ENCODE measurements at places on chromosomes 12 and 14.

DNA sequence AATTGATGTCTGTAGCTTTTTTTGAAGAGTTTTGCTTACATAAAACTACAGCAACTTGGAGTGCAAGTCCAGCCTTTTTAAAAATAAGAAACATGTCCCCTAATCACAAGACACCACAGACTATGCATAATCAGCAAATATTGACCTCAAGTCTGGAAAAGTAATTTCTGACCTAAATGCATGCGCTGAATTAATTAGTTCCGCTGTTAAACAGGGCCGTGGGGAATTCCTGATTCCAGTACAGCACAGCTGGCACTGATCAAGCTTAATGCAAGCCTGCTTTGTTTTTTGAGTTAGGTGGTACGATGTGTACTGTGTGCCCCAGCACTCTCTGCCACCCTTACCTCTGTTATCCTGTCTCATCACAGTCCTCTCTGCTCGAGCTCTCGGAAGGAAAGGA is 9.2 kb downstream of the MLH3 start:
- no peak for DNase-seq

DNA sequence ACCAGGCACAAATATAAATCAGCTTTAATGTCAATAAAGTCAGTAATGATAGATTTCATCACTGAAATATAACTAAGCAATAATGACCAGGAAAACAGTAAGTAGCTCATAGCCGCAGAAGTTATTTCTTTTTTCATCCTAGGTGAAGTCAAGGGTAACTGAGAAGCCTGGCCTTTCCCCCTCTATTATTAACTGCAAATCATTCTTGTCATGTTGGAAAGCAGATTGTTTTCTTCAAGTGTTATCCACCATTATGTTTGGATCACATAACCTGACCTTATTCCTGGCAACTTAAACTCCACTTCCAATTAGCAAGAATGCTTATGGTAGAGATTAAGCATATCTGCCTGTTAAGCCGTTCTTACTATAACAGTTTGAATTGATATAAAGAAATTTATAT is 603.4 kb upstream of the FOXG1 start:
- DNase-seq = no peak

DNA sequence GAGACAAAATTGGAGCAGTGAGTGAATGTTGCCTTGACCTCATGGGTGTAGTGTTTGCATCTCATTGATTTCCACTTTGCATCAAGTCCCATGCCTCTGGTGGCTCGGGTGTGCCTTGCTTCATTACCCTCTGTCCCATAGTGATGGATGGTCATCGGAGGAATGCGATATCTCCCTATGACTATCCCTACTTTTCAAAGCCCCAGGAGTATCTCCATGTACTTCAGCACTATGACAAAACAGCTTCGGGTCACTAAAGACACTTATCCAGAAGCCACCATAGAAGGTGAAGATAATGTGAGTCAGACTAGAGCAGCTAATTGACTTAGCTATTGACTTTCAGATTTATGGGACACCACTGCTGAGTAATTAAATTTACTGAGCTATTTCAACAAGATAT is 355.1 kb upstream of the CCDC196 start:
- no peak for DNase-seq

DNA sequence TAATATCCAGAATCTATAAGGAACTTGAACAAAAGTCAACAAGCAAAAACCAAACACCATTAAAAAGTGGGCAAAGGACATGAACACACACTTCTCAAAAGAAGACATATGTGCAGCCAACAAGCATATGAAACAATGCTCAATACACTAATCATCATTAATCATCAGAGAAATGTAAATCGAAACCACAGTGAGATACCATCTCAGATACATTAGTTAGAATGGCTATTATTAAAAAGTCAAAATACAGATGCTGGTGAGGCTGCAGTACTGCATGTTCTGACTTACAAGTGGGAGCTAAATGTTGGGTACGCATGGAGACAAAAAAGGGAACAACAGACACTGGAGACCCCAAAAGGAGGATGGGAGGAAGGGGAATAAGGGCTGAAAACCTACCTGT is 67.1 kb downstream of the BLTP3B start:
- no peak for DNase-seq

GRCh38 chr14:50531595-50532501 is 521 bp downstream of the MAP4K5 start:
- DNase-seq = peak; percentile 66

DNA sequence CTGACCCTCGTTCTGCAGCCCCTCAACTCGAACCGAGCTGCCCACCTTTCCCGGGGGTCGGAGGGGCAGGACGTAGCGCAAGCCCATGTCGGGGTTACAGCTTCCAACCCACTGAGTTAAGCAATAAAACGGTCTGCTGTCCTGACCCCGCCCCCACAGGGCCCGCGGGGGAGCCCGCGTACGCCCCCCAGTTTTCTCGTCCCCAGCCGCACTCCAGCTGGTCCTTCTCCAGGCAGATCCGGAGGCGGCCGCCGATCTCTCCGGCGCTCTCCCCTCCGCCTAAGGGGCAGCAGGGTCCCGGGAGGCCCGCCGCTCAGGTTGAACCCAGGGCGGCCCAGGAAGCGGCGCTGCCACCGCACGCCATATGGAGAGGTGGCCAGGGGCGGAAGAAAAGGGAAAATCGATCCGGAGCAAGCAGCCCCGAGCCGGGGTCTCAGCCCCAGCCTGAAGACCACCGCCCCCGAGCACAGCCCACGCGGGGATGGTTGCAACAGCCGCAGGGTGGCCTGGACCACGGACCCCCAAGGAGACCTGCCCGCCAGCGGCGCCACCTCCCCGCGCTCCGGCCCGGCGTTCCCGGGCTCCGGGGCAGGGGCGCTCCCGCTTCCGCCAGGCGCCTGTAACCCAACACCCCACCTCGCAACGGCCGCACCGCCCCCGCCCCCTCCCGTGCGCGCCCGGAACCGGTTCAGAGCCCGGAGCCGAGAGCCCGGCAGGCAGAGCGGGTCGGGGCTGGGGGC is 760 bp downstream of the ACTN1 start:
- DNase-seq = peak; percentile 88

DNA sequence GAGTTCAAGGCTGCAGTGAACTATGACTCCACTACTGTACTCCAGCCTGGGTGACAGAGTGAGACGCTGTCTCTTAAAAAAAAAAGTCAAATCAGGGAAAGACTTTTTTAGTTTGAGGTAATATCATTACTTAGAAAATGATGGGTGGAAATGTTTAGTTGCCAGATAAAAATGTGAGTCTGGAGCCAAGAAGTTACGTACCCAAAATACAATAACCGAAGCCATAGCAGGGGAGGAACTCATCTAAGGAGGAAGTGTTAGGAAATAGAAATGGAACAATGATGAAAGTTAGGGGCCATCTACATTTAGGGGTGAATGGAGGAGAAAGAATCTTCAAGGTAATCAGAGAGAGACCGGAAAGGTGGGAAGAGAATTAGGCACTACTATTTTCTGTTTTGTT is 98.8 kb downstream of the DACT1 start:
- DNase-seq = no peak

DNA sequence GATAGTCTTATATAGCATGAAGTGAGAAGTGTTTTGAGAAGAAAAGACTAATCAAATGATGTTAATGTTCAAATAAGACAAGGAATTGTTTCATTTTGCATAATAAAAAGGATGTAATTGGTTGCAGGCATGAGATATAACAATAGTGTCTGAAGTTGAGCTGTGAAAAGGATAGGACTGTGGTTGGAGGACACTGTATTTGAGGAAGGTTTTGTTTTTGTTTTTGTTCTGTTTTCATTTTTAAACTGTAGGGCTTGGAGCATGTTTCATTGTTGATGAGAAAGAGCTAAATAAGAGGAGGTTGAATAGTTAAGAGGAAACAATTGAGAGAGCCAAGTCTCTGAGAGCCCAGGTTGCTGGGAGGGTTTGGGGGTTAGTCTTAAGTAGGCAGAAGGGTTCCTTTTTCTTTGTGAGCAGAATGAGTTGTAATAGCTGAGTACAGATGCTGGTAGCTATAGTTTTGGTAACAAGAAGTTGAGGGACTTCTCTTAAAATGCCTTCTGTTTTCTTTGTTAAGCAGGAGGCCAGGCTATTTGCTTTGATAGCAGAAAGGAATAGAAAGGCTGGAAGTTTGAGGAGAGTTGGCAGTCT is 58.4 kb downstream of the CCDC91 start:
- DNase-seq = no peak

DNA sequence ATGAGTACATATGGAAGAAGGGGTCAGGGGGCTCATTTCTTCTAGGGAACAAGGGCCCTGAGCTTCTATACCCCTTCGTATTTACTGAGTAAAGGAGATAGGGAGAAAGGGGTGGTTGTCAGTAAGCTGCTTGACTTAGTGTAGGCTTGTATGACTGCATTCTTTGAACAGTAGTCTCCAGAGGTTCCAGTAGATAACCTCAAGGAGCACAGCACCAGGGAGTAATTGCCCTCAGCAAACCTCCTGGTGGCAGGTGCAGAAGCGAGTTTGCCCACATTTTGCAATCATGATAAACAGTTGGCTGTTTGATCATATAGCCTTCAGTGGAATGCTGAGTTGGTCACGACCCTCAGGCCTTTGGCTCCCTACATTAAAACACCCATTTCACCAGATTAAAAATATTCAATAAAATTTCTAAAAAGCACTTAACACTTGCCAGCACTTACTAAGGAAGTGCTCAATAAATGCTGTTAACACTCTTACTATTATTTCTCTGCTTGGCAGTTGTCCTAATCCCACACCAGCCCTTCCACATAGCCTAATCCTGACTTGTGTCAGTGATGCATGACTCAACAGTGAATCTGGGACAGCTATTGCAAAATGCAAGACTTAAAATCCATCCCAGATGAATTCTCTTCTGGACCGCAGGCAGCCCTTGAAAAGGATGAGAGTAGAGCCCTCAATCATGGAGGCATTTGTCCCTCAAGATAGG is 3.7 kb upstream of the DHRS4L2 start:
- no peak for DNase-seq

DNA sequence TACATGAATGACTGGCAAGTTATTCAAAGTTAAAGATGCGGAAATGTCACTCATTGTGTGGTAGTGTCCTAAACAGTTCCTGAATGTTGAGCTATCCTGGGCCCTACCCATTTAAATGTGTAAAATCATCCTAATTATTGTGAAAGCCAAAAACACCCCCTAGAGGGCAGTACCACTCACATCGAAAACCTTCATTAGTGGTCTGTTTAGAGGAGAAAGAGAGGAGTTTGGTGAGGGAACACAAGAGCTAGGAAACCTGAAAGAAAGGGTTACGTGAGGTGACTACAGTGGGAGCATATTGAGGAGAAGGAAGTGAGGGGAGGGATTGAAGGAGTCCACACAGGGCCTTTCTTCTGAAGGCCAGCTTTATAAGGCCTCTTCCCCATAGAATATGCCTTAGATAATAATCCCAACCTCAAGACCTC is 2.5 kb upstream of the TEP1 start:
- DNase-seq = no peak

DNA sequence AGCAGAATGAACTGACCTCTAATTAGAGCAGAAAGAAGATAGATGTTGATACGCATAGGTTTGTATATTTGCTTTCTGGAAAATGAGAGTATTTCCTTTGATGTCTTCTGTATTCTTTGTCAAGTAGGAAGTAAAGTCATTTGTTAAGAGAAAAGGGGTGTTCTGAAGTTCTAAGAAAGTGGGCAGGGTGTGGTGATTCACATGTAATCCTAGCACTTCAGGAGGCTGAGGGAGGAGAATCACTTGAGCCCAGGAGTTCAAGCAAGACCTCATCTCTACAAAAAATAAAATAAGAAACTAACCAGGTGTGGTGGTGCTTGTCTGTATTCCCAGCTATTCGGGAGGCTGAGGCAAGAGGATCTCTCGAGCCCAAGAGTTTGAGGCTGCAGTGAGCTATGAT is 2.8 kb downstream of the RHNO1 start:
- DNase-seq = no peak

DNA sequence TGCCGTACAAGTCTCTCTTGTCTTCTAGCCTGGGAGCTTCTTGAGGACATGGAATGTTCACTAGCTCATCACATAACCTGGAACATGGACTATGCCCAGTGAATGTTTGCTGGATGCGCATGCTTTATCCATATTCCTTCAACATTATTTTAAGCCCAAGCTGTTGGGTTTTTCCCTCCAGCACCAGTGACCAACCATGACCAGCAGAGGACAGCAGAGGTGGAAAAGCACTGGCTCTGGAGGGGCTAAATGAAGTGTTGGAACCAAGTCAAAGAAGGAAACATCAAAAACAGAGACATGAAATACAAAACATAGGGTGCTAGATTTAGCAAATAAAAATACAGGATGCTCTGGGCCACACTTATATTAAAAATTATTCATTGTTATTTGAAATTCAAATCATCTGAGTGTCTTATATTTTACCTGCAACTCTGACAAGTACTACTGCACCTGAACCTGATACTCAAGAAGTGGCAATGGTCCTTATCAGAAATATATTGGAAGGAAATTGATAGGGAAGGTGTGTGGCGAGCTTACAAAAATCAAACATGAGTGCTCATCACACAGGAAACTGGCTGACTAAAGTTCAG is 23.1 kb upstream of the HELB start:
- no peak for DNase-seq

GRCh38 chr12:13570005-13570694 is 373.6 kb downstream of the EMP1 start:
- no peak for DNase-seq

DNA sequence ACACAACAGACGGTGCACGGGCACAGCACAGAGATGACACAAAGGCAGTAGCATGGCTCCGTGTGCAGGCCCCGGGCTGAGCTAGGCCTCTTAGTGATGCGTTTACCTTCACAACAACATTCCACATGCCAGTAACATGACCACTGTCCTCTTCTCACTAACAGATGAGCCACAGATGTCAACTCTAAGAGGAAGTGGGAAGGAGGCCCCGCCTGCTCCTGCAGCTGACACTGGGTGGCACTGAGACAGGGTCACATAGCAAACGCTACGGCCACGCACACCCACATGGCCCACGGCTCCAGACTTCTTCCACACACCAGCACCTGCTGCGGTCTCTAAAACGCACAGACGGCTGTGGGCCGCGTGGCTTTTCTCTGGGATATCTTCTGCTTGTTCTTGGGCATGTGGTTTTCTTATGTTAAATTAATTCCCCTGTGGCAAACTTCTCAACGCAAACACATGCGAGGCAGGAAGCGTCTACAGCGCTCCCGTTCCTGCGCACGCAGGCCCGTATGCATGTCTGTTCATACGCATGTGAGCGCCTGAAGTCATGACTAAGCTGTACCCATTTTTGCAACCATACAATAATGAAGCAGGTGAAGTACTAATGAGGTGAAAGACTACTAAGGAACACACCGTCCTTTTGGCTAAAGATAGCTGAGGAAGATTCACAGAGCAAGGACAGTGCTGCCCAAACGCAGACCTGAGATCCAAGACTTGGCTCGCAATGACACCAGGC is 26.8 kb downstream of the AMN start:
- DNase-seq = no peak

Data from aorta (tissue), 5 donors.